ENCODE measurements at places on chromosomes 1 and 21.

GRCh38 chr1:201503397-201504176, 3.3 kb downstream of the CSRP1 start:
- DNase-seq, result no peak

DNA sequence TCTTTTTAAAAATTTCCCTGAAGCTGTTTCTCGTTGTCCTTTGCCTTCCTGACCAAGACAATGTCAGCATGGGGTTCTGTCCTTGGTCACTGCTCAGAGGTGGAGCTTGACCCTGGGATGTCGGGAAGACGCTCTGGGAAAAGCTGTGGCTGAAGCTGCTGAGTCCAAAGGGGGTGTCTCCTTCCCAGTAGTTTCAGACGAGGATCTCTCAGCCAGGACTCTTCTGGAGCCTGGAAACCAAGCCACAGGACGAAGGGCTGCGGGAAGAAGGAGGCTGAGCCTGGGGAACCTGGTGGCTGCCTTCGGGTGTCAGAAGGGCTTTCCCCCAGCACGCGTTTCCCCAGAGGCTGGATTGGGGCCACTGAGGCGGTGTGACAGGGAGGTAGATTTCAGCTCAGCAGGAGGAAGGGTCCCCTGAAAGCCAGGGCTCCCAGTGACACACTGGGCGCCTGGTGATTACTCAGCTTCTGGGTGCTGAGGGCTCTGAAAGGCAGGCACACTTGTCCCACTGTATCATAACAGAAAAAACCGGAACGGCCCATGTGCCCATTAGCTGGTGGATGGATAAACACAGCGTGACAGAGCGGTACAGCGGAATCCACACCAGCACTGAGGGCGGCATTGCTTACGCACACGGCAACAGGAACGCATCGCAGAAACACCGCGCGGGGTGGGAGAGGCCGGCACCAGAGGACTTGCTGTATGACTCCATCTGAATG, 5.0 kb upstream of the KRTAP12-1 start:
- no peak for DNase-seq

GRCh38 chr1:174315239-174315638, 132.5 kb upstream of the GPR52 start:
- no peak for DNase-seq

DNA sequence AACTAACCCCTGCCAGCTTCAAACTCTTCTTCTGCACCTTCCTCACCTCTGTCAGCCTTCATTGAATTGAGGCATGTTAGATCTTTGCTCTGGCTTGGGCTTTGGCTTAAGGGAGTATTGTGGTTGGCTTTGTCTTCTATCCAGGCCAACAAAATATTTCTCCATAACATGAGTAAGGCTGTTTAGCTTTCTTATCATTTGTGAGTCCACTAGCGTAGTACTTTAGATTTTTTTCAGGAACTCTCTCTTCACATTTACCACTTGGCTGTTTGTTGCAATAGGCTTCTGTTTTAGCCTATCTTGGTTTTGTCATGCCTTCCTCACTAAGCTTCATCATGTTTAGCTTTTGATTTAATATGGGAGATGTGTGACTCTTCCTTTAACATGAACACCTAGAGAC, 417.5 kb downstream of the NCAM2 start:
- no peak for DNase-seq

- no peak for DNase-seq
Measured at GRCh38 chr1:3222042-3222692, 153.2 kb downstream of the PRDM16 start.

DNA sequence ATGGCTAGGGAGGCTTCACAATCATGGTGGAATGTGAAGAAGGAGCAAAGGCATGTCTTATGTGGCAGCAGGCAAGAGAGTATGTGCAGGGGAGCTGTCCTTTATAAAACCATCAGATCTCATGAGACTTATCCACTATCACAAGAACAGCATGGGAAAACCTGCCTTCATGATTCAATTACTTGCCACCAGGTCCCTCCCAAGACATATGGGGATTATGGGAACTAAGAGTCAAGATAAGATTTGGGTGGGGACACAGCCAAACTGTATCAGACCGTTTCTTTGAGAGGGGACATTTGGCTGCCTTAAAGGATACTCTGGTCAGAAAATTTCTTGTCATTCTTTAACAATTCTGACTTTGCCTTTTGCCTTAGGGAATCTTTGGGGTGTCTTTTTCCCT, 3.2 kb upstream of the XPR1 start:
- no peak for DNase-seq

- no peak for DNase-seq
Measured at GRCh38 chr21:38794978-38795377, 10.8 kb upstream of the ETS2 start.

- no peak for DNase-seq
Measured at GRCh38 chr1:14519976-14520375, 78.5 kb upstream of the KAZN start.

DNA sequence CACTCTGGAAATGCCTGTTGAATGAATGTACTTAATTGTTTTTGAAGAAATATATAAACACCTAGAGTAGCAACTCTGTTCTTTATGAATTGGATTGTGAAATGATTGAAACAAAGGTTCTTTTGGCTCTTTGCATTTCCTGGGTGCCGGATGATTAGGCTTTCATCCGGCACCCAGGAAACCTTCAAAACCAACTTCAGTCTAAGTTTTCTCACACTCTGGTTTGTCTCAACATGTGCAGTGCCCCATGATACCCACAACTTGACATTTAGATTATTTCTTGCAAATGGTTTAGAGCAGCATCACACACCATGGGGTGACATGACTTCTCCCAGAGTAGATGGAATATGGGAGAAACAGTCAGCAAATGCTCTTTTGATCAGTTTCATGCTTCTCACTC, 354.9 kb downstream of the BARHL2 start:
- DNase-seq, result no peak

DNA sequence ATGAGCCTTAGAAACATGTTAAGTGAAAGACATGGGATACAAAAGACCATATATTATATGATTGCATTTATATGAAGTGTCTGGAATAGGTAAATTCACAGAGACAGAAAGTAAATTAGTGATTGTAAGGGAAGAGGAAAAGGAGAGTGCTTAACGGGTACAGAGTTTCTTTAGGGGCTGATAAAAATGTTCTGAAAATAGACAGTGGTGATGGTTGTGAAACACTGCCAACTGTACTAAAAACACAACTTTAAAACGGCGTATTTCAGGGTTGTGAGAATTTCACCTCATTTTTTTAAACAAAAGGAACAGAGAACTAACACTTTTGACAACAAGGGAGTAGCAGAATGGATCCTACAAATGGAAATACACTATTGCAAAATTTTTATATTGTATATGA, 13.4 kb downstream of the COP1 start:
- DNase-seq, result no peak

DNA sequence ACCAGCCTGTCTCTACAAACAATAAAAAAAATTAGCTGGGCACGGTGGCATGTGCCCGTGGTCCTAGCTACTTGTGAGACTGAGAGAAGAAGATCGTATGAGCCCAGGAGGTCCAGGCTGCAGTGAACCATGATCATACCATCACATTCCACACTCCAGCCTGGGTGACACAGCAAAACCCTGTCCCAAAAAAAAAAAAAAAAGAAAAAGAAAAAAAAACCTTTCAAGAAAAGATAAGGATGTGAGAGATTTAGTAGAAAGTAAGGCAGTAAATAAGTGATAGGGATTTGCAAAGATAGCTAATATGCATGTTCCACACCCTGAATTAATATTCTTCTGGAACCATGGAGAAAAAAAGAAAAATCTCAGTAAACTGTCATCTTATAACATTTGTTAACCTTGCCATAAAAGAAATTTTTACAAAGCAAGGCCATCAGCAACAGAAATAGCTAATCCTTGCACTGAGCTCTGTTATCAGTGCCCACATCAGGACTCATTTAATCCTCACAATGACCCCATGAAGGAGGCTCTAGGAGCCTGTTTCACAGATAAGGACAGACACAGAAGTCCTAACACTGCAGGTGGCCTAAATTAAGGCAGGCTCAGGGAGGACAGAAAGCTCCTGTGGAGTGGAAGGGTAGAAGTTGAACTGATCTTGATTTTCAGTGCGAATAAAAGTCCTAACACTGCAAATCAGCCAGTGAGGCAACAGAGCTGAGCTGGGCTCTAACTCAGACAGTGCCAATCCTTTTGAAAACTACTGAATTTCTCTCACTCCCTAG, 7.6 kb downstream of the GNB1 start:
- no peak for DNase-seq

GRCh38 chr1:69403756-69404320, 163.9 kb upstream of the LRRC7 start:
- DNase-seq, result no peak

GRCh38 chr1:31911994-31912780, 26.0 kb downstream of the PTP4A2 start:
- no peak for DNase-seq

GRCh38 chr1:186757851-186758250, 70.9 kb upstream of the PLA2G4A start:
- no peak for DNase-seq

- DNase-seq, result no peak
Measured at GRCh38 chr1:118388301-118388959, 203.4 kb upstream of the SPAG17 start.

DNA sequence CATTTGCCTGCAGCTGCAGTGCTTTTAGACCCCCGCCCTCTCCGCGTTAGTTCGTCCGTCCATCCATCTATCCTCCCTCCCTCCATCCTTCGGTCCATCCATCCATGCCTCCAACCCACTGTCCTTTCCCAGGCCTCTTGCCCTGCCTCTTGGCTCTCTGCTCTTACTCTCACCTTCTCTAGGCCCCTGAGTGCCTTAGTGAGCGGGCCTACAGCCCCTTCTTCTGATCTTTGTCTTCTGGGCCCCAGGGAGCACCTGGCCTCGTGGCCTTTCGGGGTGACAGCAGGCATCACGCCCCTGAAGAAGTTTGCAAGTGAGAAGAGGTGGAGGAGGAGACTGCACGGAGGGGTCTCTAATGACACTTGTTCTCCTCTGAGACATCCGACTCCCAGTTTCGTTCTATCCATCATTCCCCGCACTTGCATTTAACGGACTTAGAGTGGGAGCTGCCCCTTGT, 842 bp downstream of the ATXN7L2 start:
- no peak for DNase-seq

GRCh38 chr1:160916666-160917065, 31.7 kb upstream of the ITLN1 start:
- no peak for DNase-seq

- DNase-seq, result no peak
Measured at GRCh38 chr1:100350787-100351094, 1.6 kb upstream of the CDC14A start.

GRCh38 chr1:73899311-73899710, 298.7 kb downstream of the LRRIQ3 start:
- no peak for DNase-seq

DNA sequence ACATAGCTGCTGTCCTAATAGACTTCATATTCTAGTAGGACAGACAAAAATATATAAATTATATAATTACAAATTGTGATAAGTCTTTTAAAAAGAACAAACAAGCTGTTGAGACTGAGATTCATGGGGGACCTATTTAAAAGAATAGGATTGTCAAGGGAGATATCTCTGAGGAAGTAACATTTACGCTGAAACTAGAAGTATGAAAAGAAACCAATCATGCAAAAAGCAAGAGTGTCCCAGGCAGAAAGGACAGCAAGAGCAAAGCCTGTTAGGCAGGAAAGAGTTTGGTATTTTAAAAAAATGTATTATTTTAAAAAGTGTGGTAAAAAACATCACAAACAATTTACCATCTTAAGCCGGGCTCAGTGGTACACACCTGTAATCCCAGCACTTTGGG, 9.1 kb upstream of the METTL13 start:
- no peak for DNase-seq

DNA sequence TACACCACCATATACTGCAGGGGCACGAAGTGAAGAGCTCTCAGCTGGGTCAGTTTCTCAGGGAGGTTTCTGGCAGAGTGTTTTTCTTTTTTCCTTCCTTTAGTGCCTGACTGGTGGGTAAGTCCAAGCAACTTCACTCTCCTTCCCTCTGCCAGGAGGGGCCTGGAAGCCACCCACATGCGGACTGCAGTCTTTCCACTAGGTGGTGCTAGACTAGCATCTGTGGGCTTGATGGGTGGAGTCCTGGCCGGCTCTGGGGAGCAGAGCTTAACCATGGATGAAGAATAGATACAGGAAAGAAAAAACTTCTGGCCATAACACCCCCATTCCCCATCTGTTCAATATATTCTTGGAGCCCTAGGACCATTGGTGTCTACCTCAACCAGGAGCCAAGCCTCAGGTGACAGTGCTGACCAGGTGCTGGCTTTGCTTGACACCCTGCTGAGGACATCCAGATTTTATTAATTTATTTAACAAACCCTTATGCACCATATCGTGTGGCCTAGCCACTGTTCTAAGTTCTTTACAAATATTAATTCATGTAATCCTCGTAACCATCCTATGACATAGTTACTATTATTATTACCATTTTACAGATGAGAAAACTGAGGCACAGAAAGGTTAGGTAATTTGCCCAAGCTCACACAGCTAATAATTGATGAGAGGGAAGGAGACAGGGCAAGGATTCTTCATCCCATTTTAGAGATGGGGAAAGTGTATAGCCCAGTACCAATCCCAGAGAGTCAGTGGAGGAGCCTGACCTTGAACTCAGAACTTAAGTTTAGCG, 126.7 kb upstream of the CSF3R start:
- DNase-seq, result peak; percentile 52

GRCh38 chr1:3787745-3788605, 8.3 kb downstream of the LRRC47 start:
- no peak for DNase-seq

GRCh38 chr21:19266636-19267035, 863.1 kb upstream of the TMPRSS15 start:
- no peak for DNase-seq

DNA sequence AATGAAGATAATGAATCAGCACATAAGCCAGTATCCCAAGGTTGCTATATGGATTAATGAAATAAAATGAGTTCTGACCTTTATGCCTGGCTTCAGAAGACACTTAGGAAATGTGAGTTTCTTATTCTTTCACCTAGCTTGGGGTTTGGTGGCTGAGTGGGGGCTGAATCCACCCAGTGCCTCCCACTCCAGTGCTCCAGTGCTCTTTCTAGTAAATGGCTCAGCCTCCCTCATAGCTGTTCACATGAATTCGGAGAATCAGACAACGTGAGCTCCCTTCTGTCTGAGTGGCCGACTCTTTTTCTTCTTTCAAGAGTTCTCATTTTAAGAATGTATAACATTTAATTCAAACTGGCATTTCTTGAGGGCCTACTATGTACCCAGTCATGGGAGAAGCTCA, 43.5 kb downstream of the TRABD2B start:
- DNase-seq, result no peak

- no peak for DNase-seq
Measured at GRCh38 chr1:179921472-179921871, 33.1 kb upstream of the CEP350 start.

GRCh38 chr1:41383094-41383852, 22.0 kb downstream of the FOXO6 start:
- DNase-seq, result no peak

DNA sequence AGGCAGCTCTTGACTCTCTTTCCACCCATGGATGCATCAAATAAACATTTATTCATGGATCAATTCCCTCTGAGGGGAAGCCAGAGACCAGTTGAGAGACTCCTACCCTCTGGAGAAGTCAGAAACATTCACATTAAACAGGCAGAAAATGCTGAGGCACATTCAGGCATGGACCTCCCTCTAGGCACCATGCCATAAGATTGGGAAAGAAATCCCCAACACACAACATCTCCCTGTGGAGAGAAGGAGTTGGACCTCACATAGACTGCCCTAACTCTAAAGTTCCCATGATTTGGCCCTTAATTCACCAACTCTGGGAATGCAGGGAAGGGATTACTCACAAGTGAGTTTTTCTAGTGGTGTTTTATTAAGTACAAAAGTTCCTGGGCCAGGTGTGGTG, 415.3 kb upstream of the C1orf87 start:
- no peak for DNase-seq

Measured in substantia nigra (tissue), 51 donors.